Fibroblast of skin of left quadriceps (primary cell): ENCODE measurements at places on chromosomes 3 and 15.
A peak's percentile ranks its signal among the peaks of the same experiment; 100 is the strongest.

- no peak for DNase-seq
Measured at GRCh38 chr3:53073553-53074365, 27.9 kb upstream of the SFMBT1 start.

DNA sequence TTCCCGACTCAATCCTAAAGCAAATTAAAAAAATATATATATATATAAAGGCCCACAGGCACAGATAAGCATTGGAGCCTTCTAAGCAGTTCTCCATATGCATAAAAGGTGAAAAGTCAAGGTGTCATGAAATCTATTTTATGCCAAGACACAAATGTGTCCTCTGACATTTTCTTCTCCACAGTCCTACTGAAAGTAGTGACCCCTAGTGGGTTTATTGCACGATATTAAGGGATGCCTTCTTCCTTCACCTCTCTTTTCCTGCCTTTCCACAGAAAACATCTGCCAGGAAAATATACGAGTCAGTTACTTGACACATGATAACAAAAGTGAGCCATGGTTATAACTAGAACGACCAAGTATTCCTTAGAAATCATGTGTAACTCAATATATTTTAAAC, 303.2 kb downstream of the TIGIT start:
- DNase-seq: no peak

DNA sequence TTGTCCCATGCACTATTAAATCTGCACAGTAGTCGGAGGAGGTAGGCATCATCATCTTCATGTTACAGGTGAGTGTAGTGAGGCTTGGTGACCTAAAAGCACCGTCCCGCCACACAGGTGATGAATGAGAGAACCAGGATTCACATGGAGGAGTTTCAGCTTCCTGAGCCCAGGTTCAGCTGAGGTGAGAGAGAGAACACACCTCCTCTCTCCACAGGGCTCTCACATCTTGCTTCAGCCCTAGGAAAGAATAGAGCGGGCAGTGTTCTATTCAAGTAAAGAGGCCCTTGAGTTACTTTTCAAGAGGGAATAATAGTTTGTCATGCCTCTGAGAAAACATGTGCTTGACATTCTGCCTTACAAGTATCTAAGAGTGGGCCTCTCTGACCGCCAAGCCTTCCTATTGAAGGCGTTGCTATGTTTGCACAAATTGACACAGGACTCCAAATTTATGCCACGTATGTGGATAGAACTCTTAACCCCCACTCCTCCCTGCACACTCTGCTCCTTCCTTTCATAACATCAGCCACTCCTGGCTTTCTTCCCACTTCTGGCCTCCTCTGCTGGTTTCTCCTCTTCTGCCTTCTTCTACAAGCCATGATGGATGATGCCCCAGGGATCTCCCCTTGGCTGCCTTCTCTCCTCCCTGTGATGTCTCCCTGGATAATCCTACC, 138.3 kb upstream of the ABHD17C start:
- DNase-seq: peak; percentile 71

DNA sequence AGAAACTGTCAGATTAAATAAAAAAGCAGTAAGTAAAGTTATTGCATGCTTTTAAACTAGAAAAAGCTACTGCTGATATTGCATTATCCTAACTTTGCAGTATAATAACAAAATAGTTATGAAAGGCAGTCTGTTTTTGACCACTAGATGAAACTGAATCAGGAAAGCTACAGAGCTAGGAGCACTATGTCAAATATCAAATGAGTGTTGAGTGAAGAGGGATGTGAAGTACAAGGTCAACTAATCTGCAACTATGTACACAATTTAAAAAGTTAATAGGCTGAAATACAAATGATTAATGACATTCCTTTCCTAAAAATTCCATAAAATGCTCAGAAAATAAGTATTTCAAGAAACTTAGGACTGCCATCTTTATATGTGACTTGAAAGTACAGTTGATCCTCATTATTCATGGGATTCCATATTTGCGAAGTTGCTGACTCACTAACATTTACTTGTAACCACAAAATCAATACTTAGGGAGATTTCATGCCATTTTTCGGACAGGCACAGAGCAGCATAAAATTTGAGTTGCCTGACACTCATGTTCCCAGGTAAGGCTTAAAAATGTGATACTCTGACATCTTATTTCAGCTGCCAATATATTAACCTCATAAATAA, 34.5 kb downstream of the SLC4A7 start:
- no peak for DNase-seq

DNA sequence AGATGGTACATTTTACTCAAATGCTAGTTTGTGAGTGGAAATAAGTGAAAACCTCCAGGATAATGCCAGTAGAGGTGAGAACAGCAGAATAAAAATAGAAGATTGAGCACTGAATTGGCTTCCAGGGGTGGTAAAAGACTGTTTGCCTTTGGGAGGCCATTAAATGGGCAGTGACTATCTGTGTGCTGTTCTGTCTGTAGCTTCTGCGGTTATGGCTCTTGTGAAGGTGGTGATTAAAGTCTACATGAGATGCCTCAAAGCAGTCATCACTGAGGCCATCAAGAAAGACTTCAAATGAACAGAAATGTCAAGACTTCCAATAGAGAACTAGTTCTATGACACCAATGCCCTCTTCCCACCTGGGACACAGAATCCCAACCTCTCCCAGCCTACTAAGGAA, 108.8 kb downstream of the EFHB start:
- no peak for DNase-seq

DNA sequence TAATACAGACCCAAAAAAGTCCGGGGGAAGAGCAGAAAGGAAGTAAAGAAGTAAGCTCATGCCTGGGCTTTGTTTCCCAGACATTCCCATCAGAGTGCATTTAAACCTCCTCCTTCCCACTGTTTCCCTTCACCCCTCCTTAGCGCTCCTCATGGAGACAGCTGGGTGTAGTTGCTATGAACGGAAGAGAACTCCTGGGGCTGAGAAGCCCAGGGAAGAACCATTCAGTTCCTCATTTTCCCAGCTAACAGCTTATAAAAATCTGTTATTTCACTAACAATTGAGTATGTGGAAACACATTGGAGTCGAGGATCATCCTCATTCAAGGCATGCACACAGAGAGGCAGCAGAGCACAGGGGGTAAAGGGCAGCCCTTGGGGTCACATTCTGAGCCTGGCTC, 299.3 kb downstream of the SHQ1 start:
- no peak for DNase-seq

GRCh38 chr15:99961011-99961441, 227.8 kb upstream of the LYSMD4 start:
- no peak for DNase-seq

GRCh38 chr3:56998076-56998529, 62.4 kb upstream of the SPATA12 start:
- no peak for DNase-seq
